ENCODE measurements at places on chromosomes 11 and 22. TPM values are rescaled to one million over a fixed set of nuclear protein-coding genes. Genes with fewer than 3 reads are reported as not detected.

GRCh38 chr11:13384908-13385640, 77.9 kb downstream of the BTBD10 start:
- no peak for DNase-seq

- no peak for DNase-seq
Observed at GRCh38 chr11:61345954-61346843, 13.2 kb downstream of the TKFC start.

DNA sequence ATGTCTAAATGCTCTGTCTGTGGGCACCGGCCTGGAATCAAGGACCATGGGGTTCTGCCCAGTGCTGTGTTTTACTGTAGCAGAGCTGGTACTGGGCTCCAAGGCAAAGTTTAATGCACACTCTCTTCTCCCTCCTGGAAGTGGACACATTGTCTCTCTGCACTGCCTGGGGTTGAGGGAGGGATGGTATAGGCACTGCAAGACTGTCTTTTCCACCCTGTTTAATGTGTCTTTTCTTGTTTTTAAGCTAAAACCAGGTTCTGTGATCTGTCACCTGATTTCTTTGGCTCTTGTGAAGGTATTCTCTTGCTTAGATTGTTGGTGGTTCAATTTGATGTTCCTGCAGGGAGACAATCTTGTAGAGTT, 109.3 kb upstream of the SERPIND1 start:
- no peak for DNase-seq

GRCh38 chr11:3181725-3182461, 16.8 kb upstream of the OSBPL5 start:
- no peak for DNase-seq

Gene GLYAT
- 0.42 TPM for total RNA-seq

Gene RAG2
- total RNA-seq, result not detected

Gene RAB1B
- 117 TPM for total RNA-seq

Gene SYNGR1
- total RNA-seq, result 46.0 TPM

Gene DLG2
- 49.2 TPM for total RNA-seq

Gene MRGPRX3
- not detected for total RNA-seq
